Thoracic aorta (tissue), 2 donors: ENCODE measurements at places on chromosomes 4 and X.

DNA sequence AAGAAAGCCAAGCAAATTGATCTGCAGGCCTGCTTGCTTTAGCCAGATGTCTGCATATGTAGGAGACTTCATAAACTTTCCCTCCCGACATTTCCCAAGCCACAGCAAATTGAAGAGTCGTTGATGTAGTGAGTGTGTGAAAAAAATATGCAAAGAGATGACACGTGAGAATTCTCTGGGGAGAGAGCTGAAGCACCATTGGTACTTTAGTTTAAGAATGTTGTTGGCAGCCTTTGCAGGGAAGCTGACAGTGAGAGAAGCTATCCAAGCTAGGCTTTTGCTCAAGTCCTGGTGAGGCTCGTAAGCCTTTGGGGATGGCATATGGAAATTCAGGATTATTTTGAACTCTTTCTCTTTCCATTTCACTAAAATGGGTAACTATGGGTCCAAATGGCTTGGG is 87.5 kb downstream of the GLRA2 start:
- DNase-seq = no peak

- DNase-seq = peak; percentile 2
These were observed 27.3 kb downstream of the PRDX4 start for GRCh38 chrX:23694606-23695005.

- DNase-seq = no peak
These were observed 123.0 kb upstream of the AP1S2 start for GRCh38 chrX:15977644-15978043.

GRCh38 chr4:76055016-76055415 is 19.1 kb upstream of the CXCL11 start:
- no peak for DNase-seq

DNA sequence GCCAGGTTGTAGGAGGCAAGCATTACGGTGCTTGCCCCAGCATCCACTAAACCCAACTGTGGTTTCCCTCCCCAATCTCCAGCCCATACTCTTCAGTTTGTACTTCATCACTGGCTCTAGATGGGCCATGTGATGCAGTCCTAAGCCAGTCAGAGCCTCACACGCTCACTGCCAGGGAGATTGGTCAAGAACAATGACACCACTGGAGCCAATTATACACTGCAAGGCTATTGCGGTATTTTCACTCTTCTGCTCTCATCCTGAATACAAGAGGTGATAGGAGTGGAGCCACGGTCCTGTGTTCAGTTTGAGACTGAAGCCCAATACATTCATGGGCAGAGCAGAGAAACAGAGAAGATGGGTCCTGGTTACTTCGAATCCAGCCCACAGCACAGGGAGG is 58.4 kb downstream of the SEPSECS start:
- DNase-seq = no peak

GRCh38 chrX:51151734-51152133 is 180.9 kb upstream of the NUDT10 start:
- DNase-seq = no peak

DNA sequence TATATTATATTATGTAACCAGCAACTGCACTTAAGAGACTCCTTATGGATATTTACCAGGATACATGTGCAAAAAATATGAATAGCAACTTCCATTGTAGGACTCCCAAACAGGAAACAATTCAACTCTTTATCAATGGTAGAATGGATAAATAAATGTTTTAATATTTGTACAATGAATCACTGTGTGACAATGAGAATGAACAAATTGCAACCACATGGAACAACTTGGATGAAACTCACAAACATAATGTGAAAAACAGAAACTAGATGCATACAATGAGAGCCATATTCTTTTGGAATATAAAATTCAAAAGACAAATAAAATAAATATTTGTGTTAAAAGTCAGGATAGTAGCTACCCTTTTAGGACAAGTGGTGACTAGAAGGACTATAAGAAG is 1015.7 kb downstream of the TECRL start:
- DNase-seq = no peak

- DNase-seq = no peak
These were observed 61.5 kb downstream of the NSD2 start for GRCh38 chr4:1932736-1933135.

- DNase-seq = peak; percentile 8
These were observed 24.4 kb downstream of the UCHL1 start for GRCh38 chr4:41281038-41281634.

- DNase-seq = no peak
These were observed 13.2 kb downstream of the ATP8A1 start for GRCh38 chr4:42643685-42644084.

DNA sequence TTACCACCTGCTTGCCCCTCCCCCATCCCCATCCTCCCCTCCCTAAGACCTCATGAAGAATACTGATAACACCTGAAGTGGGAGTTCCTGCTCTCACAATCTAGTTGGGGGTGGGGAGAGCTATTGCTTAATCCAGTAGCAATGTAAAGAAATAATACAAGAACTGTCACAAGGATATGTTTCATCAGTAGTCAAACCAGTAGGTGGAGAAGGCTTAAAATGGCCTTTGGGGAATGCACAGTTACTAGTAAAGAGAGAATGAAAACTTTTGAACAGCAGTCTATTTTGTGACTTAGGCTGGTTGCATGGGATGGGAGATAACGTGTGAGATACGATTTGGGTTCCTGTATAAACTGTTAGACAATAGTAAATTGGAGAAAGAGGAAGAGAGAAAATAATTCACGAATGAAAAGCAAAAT is 6.0 kb downstream of the GALNT7 start:
- DNase-seq = no peak

DNA sequence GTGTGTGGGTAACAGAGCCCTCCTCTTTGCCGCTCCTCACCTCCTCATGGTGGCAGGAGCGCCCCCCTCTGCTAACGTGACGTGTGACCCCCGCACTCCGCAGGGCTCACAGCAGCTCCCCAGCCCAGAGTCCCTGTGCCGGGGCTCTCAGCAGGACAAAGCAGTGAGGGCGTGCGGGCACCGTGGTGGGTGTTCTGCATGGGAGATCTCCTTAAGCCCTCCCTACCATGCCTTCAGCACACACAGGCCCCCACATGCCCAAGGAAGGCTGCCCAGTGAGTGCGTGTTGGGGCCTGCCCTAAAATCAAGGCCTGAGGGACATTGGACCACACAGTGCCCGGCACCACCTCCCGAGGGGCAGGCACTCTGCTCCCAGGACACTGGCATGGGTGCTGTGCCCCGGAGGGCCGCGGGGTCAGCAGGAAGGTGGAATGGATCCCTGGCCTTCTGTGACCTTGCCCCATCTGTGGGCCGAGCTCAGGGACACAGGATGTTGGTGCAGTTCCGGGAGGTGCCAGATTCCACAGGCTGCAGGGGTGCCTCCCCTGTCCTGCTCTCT is 10.1 kb downstream of the PSAPL1 start:
- no peak for DNase-seq

DNA sequence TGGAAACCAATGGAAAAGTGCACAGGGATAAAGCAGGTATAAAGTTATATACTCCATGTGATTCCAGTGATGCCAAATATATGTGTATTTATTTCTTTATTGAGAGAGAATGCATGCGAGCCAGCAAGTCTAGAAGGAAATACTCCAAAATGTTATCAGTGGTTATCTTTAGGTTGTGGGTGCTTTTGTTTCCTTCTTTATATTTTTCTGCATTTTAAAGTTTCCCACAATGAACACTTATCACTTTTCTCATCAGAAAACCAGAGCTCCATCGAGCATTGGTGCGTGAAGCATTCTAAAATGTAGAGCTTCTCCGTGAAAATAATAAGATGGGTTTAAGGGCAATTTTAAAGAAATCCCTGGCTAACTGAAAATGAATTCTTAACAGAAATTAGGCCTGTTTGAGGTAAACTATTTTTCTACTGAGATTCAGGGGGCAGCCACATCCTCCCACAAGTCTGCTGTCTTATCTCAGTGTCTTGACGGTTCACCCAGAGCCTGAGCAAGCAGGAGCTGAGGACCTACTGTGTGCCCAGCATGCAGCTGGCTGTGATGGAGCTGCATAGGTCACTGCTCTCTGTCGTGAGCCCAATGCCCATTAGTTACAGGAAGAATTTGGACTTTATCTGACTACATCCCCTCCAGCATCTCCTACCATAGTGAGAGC is 18.7 kb upstream of the CD40LG start:
- no peak for DNase-seq

- DNase-seq = no peak
These were observed 26.5 kb downstream of the HCCS start for GRCh38 chrX:11137543-11138139.

GRCh38 chr4:100189820-100190642 is at the start of gene DDIT4L:
Gene DDIT4L (minus strand): TSS chr4:100190468. CDS start chr4:100189983, 485 bp downstream.
- no peak for DNase-seq

DNA sequence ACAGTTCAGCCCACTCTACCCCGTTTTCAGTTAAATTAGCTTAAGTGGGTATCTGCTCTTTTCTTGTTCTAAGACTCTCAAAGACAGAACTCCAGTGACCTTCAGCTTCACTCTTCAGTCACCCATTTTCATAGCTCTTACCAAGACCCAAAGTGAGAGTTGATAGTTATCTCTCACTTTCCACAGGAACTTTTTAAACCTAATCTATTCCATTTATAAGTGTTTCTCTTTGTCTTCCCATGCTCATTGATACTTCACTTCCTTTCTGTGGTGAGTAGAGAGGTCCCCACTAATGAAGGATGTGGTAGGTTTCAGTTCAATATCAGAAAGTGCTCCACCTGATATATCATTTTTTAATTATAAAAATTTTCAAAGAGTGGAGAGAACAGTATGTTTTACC is 33.4 kb downstream of the COX18 start:
- no peak for DNase-seq

- DNase-seq = no peak
These were observed 8.4 kb downstream of the CNGA1 start for GRCh38 chr4:48008021-48008596.

DNA sequence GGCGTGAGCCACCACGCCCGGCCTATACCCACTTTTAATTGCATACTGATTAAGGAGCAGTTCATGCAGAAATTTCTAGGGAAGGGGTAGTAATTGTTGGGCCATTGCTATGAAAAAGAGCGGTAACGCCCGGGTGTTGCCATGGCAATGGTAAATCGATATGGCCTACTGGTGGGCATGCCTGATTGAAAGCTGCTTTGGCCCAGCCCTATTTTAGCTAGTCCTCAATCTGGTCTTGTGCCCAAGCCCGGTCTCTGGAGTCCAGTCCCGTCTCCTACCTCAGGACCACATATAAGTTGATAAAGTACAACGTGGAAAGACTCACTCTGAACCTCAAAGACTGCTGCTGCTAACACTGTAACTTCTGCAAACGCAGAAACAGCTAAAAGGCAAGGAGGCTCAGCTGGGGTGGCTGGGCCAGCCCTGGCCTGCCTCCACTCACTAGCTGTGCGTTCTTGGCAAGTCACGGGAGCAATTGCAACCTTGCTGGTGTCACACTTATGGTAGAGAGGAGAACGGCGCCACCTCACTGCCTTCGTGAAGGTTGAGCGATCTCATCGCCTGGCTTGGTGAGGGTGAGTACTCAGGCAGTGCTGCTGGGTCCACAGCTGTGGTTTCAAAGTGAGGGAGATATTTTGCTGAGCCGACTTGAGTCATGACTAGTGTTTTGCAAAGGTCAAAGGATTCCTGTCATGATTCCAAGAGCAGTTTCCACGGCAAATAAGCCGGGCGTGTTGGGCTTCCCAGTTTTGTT is 57.0 kb upstream of the GRPEL1 start:
- no peak for DNase-seq

DNA sequence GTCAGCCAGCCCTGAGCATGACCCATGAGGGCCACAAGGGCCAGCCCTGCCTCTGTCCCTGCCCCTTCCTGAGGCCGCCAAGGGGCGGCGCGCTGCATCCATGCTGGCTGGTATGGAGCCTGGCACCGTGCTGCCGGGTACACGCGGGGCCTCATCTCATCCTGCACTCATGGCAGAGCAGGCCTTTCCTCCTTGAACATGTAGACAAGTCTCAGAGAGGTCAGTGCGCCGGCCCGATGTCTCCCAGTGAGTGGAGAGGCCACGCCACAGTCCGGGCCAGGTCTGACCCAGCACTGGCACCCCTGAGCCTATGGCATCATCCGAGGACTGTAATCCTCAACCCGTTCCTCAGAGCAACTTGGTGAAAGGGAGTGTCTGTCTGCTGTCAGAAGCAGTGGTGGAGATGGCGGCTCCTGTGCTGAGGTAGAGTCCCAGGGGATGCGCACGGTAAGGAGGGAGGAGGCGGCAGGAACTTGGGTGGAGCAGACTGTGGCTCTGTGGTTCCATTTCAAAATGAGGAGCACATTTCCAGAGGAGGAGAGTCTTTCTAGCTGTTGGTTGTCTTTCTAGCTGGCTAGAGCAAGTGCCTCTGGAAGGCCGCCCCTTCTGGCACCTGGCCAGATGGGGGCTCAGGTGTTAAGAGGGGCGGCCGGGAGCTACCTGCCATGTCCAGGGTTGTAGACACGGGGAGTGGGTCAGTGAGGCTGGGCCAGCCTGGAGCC is 32.8 kb downstream of the TRMT44 start:
- DNase-seq = no peak

- DNase-seq = no peak
These were observed 437.9 kb downstream of the AFF2 start for GRCh38 chrX:148938348-148938747.

GRCh38 chr4:102629673-102630072 is 128.5 kb downstream of the NFKB1 start:
- DNase-seq = no peak

DNA sequence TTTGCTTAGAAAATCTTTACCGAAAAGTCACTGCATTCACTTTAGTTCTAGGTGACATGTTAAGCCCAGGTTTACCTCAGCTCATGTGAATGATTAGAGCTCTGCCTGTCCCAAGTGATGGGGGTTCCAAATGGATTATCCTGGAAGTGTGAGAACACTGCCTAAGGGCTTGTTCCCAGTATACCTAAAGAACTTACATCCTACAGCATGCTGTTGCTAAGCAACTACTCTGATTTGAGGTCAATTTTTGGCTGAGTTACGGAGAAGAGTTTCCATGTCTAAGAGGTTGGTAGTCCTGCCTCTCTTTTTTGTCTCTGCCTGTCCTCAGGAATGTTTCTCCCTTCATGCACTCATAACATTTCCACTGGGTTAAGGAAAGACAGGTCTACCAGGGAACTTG is 67.6 kb upstream of the UGT2B15 start:
- no peak for DNase-seq

DNA sequence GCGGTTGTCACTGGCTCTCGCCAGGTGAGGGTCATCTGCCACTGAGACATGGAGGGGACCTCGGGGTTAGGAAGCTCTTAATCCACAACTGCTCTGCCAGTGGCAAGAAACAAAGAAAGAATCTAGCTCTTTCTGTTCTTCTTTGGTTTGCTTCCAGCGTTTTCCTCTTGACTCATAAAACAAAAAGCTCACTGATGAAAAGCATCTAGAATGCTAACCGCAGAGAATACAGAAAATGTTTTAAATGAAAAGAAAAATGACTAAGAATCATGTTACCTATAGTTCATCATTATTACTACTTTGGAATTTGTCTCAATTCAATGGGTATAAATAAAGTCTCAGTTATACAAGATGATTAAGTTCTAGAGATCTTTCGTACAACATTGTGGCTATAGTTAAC is 274.8 kb upstream of the TENM3 start:
- no peak for DNase-seq
